IMR-90 (cell line): ENCODE measurements at places on chromosomes 6 and 20. TPM values are rescaled to one million over a fixed set of nuclear protein-coding genes. Genes with fewer than 3 reads are reported as not detected.

GRCh38 chr6:139014945-139015344 is 13.6 kb upstream of the ABRACL start:
- DNase-seq = no peak

- no peak for DNase-seq
Observed at GRCh38 chr6:15254070-15254975, 8.5 kb downstream of the JARID2 start.

DNA sequence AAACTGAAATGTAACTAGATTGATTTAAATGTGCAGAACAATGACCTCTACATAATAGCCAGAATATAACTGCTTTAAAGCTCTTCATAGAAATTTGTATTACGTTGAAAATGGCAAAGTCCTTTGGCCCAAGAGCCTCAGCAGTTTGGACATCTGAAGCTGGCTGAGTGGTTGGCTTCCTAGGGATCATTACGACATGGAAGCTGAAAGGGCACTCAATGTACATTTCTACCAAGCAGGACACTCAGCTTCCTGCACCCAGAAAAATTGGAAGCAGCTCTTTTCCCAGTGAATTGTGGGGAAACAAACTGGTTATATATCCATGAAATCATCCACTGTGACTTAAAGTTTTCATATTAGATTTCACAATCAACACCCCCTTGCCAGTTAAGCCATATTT is 40.2 kb upstream of the TNFRSF21 start:
- DNase-seq = no peak

DNA sequence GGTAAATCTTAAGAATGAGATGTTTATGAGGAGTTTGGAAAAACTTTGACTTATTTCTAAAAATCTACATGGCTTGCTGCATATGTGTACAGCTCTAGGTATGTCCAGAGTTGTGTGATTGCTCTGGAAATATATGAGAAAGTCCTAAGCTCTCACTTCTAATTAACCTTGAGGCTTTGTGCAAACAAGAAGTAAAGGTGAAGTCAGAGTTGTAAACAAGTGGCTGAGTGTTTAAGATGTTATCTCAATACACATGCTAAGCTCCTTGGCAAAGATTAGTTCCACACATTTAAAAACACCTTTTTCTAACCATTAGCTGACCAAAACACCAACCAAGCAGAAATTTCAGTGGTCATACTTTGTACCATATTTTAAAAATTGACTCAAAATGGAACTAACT is 684.2 kb downstream of the HTR1B start:
- DNase-seq = no peak

DNA sequence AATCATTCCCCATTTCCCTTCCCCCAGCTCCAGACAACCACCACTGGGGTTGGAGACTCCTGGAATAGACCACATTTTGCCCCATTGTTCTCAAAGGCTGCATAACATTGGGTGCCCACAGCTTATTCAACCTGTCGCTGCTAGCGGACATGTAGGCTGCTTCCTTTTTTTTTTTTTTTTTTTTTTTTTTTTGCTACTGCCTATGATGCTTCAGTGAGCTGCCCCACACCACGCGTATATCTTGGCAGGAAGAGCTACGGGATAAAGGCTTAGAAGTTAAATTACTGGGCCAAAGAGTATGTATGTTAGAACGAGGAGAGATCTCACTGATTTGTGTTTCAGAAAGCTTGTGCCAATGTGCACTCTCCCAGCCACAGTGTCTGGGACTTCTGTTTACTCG is 7.0 kb downstream of the LBP start:
- DNase-seq = peak; percentile 18

GRCh38 chr6:113205553-113205952 is 651.6 kb upstream of the MARCKS start:
- peak; percentile 23 for DNase-seq

- DNase-seq = no peak
Observed at GRCh38 chr20:44848254-44849015, 37.1 kb upstream of the YWHAB start.

The SRMS gene
- total RNA-seq = not detected in 2 replicates

The RAET1L gene
- total RNA-seq = not detected in 2 replicates

The IRAK1BP1 gene
- 1.9 and 2.2 TPM in 2 replicates for total RNA-seq

The PNLDC1 gene
- total RNA-seq = not detected in 2 replicates
